ENCODE measurements at places on chromosomes 7 and 10.
A peak's percentile ranks its signal among the peaks of the same experiment; 100 is the strongest.

DNA sequence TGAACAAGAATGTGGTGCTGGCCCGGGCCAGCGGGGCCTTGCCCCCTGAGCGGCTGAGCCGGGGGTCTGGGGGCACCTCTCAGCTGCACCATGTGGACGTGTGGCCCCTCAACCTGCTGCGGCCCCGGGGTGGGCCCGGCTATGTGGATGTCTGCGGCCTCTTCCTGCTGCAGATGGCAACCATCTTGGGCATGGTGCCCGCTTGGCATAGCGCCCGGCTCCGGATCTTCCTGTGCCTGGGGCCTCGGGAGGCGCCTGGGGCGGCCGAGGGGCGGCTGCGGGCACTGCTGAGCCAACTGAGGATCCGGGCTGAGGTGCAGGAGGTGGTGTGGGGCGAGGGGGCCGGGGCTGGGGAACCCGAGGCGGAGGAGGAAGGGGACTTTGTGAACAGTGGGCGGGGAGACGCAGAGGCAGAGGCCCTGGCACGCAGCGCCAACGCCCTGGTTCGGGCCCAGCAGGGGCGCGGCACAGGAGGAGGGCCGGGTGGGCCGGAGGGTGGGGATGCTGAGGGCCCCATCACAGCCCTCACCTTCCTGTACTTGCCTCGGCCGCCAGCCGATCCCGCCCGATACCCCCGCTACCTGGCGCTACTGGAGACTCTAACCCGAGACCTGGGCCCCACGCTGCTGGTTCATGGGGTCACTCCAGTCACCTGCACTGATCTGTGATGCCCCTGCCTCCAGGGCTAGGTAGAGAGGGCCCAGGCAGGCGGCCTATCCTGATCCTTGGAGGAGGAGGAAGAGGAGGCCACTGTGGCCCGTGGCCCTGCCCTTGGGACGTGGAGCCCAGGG lies 1.1 kb upstream of the TRIP6 start:
- DNase-seq: peak; percentile 40

- no peak for DNase-seq
Observed at GRCh38 chr10:110448682-110449418, 48.9 kb upstream of the DUSP5 start.

DNA sequence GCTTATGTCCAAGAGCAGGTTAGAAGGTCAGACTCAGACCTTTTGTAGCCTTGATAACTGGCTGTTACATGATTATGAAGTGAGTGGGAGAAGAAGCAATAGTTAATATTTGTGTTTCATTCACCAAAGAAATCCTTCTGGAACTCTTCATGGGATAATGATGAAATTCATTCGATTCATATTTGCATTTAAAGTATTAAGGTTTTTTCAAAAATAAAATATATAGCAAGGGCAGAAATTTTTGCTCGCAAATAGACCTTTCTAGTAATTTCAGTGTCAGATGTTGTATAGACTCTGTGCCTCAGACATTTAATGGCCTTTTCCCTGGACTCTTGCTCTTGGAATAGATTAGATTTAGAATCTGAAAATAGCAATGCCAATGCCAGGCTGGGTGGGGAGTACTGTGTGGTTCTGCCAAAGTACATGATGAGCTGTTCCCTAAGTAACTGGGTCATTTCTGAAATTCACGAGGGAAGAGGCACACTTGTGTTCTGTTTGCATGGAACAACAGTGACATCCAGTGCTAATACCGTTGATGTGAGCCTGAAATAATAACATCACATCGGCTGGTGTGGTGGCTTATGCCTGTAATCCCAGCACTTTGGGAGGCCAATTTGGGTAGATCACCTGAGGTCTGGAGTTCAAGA lies 119.2 kb downstream of the MBL2 start:
- DNase-seq: no peak

GRCh38 chr7:112630565-112630964 lies 149.8 kb downstream of the LSMEM1 start:
- DNase-seq: no peak

DNA sequence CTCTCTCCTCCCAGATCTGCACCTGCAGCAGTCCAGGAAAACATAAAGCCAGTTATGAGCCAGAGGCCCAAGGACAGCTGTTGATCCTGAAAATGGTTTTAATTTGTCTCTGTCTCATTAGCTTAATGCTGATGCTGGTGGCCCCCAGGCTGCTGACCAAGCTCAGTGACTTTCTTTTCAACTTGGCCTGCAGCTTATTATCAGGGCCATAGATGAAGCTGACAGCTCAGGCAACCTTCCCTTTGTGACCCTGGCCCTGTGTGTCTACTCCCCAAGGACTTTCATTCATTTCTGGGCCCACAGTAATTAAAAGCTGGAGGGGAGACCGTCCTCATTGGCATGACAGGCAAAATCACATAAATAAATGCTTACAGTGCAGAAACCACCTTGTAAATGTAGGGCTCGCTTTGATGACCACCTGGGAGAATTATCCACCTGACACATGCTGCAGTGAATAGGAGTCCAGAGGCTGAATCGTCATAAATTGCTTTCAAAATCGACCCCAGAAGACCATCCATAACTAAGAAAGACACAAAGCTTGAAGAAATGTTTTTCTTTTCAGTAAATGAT lies 138.5 kb downstream of the NPY start:
- DNase-seq: no peak

DNA sequence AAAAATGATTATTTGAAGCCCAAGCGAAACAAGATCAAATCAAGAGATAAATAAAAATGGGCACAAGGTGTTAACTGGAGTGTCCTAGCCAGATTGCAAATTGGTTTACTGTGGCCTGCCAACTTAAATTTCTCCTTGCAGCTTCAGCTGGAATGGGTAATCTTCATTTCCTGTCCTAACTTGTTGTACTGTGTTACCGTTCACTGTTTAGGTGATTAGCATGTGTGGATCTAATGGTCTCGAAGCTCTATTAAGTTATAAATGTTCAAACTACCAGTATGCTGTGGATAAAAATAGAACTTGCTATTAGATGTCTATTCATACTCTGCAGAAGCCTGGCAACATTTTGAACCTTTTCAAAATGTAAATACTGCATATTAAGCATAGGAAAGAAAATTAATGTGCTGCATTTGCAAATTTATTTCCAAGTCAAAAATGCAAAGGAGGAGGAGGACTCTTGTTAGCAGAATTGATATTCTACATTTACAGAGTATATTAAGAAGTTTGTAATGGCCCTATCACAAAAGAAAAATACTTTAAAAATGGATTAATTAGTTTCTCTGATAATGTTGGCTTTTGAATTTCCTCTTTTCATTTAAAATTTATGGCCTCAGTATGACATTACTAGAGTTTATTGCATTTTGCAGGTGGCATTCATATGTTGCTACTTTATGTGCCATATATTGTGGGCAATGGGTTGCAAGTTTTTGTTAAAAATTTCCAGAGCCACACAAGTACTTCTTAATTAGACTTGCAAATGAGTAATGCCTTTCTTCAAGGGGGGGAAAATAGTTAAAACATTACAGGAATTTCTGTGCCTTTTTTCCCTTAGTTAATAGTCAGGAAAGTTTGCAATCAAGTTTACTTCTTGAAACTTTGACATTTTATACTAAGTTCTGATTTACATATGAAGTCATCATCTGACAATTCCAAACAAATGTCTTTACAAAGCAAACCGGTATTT lies 92.1 kb downstream of the CABCOCO1 start:
- no peak for DNase-seq

DNA sequence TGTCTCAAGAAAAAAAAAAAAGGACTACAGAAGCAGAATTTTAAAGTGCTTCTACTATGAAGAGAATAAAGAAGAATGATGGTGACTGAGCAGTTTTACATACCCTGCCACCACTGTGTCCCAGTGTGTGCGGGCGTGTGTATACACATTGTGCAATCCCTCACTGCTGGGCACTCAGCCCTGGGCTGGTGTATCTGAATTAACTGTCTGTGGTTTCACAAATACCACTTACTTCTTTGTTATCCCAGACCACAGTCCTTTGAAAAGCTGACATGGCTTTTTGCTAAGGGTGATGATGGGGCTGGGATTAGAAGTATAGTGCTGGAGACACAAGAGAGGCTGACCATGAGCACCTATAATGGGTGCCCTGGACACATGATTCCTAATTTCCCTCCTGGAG lies 21.1 kb upstream of the TRPV6 start:
- no peak for DNase-seq

DNA sequence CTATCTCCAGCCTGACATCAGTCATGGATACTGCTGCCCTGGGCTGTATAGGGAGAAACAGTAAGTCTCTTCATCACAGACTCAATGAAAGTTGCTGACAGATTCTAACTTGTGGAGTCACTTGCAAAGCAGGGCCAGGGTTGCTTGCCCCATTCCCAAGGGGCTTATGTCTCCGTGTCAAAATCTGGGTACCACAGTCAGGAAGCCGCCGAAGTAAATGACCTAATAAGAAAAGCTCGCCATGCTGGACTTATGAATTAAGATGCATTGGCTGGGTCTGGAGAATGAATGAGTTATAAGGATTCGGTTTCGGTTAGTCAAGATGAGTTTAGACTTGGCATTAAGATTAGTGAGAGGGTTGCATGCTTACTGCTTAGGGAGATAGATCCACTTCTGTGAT lies 10.8 kb upstream of the OR6V1 start:
- no peak for DNase-seq

GRCh38 chr10:104268405-104268712 lies 625 bp upstream of the GSTO2 start:
- no peak for DNase-seq

DNA sequence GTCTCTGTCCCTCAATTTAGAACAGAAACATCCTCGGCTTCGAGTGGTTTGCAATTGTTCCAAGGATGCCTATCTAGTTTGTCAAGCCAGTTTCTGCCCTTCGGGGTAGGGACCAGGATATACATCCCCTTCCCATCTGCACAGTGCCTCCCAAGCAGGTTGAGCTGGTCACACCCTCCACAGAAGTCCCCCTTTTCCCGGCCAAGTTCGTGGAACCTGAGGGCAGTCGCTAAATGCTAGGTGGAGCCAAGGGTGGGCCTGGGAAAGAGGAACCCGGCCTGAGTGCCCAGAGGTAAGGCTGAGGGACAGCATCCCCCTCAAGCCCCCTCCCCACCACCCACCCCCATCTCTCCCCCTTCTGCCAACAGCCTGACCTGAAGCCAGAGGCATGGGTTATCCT lies 62.4 kb upstream of the NANOS1 start:
- DNase-seq: no peak

DNA sequence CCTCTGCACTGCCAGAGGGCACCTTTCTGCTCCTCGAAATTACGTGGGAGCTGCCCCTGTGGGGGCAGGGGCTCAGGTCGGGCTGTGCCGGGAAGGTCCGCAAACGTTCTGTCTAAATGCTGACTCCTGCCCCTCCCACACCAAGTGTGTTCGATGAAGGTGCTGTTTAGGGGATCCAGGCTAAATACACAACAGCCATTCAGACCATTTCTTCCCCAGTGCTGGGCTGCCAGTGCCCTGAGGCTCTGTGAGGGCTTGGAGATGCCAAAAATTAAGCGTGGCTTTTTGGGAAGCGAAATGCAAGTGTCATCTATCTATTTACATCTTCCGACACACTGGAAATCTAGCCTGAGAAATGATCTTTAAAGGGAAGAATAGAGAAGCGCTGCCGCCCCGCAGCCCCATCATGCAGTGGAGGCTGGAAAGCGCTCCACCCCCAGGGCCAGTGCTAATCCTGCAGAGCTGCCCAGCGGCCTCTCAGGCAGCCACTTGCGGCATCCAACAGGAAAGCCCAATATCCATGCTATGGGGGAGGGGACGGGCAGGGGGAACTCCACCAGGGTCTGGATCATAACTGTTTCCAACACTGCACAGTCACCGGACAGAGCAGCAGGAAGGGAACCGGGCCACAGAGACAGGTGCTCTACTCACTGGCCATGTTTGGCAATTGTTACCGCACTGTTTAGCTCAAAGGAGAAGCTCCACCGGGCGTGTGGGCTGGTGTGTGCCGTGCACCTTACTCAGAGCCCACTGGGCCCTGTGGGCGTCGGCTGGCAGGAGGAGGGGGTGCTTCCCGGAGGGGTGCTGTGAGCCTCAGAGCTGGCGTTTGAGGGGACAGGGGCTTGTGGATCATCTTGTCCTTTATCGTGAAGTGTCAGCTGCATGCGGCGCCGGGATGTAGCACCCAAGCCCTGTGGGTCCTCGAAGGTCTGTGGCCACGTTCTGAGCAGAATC lies 205.5 kb downstream of the DNAJB6 start:
- no peak for DNase-seq

- no peak for DNase-seq
Observed at GRCh38 chr10:57362811-57363210, 904.9 kb downstream of the IPMK start.

GRCh38 chr10:6465854-6466601 lies 114.0 kb downstream of the PRKCQ start:
- DNase-seq: peak; percentile 7

Data from stimulated activated CD4-positive, alpha-beta T cell treated with anti-CD3 and anti-CD28 coated beads, TNF-alpha, amount 100 ng/mL, for 24 hours (primary cell).